ENCODE measurements at places on chromosomes 11 and 22.

GRCh38 chr22:49016909-49017481 lies 810.7 kb downstream of the BRD1 start:
- DNase-seq, result no peak

DNA sequence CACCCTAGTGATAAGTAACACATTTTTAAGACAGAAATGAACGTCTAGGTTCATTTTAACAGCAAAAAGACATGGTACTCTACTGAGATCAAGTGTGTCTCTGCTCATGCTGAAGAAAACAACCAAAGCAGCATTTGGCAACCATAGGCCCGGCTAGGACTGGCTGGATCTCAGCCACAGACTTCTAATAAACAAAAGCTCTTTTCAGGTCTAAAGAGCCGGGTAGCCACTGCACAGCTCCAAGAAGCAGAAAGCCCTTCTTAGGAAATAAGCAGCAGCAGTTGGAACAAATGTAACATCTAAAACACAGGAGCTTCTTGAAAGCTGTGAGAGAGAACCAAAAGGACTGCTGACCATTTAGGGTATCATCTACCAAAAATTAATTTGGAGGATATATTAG lies 37.6 kb downstream of the PITPNB start:
- no peak for DNase-seq

DNA sequence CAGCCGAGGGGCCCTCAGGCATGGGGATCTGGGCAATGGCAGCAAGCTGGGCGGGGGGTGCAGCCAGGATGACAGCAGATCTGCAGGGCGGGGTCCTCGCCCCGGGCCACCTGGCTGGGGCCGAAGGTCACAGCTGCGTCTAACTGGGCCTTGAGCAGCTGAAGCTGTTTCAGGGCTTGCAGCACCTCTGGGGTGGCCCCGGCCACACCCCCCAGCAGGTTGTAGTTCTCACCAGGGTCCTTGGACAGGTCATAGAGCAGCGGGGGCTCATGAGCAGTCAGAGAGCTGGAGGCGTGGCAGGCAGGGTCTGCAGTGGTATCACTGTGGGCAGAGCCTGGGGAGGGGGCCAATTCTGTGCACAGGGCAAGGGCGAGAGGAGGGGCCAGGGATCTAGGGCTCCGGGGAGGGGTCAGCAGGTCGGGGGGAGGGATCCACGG lies 2.8 kb downstream of the ARSA start:
- DNase-seq, result no peak

- no peak for DNase-seq
Observed at GRCh38 chr22:44776605-44777363, 24.4 kb downstream of the ARHGAP8 start.

DNA sequence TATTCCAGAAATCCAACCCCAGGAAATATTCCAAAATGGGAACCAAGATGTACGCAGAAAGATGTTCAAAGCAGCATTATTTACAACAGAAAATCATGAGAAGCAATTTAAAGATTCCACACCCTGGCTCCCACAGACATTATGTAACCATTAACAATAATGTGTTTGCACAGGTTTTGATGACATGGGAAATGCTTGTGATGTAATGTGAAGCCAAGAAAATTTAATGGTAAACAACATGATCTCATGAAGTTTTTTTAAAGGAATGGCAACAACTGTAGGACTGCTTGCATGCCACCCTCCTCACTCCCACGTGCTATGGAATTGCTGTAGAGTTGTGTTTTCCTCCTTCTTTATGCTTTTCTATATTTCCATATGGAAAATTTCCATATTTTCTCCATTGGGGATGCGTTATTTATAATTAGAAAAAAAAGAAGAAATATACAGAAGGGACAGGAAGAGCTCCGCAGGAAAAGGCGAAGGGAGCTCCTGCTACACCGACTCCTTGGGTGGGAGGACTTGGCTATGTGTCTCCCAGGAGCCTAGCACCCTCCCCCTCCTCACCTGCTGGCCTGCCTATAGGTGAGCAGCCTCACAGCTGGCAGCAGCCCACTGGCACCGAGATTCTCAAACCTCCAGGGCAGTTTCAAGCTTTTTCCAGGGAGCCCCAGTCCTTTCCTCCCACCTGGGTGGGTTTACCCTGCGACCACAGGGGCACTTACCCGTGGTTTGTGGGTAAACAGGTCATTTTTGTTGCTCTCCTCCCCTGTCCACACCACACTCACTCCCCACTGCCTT lies 20.9 kb downstream of the LRFN4 start:
- DNase-seq, result no peak

GRCh38 chr11:24453129-24453718 lies 43.6 kb upstream of the LUZP2 start:
- no peak for DNase-seq

DNA sequence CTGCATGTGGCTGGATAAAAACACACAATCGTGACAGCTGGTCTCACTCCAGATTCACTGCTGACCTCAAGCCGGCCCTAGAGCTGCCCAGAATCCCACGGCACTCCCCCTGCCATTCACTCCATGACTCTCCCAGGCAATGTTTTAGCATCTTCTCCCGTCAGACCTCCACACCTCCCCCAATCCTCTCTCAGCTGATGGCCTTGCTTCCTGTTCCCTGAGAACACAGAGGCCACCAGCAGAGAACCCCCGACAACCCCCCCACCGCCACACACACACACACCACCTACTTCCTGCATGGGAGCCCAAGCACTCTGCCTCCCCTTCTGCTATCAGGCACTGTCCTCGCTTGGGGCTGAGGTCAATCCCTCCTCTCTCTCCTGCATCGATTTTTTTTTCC lies 9.3 kb downstream of the TNKS1BP1 start:
- no peak for DNase-seq

DNA sequence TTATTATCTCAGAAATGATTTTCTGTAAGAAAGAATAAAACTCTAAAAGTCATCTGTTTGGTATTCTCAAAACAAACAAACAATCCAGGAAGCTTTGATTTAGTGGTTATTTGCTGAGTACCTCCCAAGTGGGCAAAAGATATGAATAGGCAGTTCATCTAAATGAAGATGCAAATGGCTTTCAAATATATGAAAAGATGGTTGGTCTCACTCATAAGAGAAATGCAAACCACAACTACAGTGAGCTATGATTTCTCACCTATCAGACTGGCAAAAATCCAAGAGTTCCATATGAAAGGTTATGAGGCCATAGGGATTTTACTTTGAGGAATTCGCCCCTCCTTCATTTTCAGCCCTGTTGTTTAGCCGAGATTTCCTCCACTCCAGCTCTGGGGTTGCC lies 11.3 kb upstream of the P2RY2 start:
- no peak for DNase-seq

DNA sequence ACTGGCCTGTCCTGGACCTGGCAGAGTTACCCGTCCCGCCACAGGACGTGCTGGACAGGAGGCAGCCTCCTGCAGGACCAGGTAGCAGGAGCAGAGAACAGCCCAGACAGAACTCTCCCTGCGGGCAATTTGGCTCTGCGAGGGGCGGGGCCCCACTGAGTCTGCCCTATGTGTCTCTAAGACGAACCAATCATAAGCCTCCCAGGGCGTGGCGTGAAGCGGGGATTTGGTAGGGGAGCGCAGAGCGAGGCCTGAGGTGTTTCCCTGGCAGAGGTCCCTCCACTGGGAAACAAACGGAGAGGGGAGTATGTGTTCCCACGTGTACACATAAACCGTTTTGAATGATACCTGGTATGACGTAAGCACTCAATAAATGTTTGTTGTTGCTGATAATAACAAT lies 7.4 kb downstream of the CD82 start:
- no peak for DNase-seq

- DNase-seq, result no peak
Observed at GRCh38 chr11:127624306-127624856, 623.8 kb upstream of the KIRREL3 start.

DNA sequence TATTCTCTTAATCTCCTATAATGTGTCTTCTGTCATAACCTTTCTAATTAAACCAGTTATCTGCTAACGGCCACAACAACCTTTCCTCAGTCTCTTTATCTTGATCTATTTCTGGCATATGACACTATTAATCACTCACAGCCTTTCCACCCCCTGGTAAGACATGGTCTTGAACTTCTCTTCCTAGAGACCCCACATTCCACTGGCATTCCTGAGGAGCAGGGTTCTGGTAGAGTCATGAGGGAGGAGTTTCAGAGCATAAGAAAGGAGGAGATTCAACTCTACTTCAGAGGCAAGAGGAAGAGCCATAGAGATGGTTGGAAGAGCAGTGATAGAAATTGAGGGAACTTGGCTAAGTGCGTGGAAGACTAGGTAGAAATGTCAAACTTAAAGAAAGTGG lies 325.6 kb downstream of the BLID start:
- DNase-seq, result no peak

DNA sequence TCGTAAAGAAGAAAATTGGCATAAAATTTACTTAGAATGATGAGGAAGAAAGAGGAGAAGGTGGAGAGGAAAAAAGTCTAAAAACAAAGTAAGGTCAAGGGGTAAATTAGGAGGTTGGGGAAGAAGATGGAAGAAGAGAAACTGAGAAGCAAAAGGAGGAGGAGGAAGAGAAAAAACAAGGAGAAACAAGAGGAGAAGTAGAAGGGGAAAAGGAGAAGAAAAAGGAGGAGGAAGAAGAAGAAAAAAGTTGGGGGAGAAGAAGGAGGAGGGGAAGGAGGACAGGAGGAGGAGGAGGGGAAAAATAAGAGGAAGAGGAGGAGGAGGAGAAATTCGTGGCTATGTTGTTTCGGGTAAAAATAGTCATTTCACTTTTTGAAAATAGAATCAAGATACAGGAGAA lies 42.4 kb downstream of the IL10RA start:
- no peak for DNase-seq

GRCh38 chr11:34492806-34493414 lies 20.7 kb downstream of the ELF5 start:
- DNase-seq, result peak; percentile 13

- DNase-seq, result no peak
Observed at GRCh38 chr11:11149671-11150459, 203.2 kb downstream of the CSNK2A3 start.

DNA sequence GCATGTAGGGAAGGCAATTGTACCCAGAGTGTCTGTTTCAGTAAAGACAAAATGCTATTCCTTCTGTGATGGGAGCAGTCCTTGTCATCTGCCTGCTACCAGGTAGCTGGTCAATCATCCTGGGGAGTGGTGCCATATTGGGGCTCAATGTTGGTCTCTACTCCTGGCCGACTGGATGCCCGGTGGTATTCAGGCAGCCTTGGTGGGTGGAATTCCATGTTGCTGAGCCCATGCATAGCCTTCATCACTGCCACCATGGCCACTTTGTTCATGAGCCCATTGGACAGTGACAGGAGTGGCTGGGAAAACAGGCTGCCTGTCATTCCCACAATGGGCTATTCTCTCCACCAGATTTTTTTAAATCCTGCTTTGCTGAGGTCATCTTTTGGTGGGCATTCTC lies 121.0 kb downstream of the WNT7B start:
- no peak for DNase-seq

GRCh38 chr22:19085233-19085718 lies 36.9 kb downstream of the DGCR2 start:
- DNase-seq, result no peak

DNA sequence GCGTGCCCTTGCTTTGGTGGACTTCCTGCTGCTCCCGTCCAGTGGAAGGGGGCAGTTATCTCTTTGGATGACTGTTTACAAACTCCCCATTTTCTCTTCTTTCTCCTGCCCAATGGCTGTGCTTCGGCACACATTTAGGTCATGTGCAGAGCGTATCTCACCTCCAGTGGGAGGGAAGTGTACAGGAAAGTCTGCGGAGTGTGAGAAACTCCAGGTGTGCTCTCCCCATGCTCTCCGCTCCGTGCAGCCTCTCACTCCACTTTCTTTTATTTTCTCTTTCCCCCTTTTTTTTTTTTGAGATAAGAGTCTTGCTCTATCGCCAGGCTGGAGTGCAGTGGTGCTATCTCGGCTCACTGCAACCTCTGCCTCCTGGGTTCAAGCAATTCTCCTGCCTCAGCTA lies 11.9 kb upstream of the TEF start:
- DNase-seq, result no peak

- DNase-seq, result no peak
Observed at GRCh38 chr11:101321222-101321621, 191.6 kb upstream of the PGR start.

GRCh38 chr22:17477391-17477833 lies 85.9 kb upstream of the SLC25A18 start:
- no peak for DNase-seq

DNA sequence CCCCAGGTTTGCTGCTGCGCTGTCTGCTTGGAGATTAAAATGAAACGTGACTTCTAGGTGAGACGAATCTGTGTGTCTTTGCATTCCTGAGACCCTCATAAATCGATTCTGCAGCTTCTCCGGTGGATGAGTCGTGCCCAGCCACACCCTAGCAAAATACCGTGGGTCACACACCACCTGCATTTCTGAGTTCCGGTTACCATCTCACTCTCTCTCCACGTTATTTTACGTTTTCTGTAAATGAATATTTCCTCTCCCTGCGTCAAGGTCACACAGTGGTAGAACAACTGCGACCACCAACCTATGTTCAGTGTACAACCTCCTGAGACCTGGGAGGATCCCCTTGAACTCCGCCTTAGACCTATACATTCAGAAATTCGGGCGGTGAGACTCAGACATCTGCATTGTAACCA lies 1.1 kb downstream of the YWHAH start:
- no peak for DNase-seq

DNA sequence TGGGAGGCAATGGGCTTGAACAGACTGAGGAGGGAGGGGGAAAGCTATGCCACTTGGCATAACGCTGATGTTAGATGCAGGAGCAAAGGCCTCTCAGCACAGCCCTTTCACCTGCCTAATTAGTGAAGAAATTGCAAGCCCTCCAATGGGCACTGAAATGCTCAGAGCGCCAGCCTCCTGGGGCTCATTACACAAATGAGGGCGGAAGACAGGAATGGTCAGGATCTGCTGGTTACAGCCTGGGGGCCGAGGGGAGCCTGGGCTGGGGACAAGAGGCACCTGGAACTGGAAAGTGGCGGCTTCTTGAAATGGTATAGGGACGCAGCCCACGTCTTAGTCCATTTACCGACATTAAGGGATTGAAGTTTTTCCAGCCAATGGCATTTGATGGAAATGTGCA lies 50.2 kb upstream of the PLET1 start:
- DNase-seq, result no peak

DNA sequence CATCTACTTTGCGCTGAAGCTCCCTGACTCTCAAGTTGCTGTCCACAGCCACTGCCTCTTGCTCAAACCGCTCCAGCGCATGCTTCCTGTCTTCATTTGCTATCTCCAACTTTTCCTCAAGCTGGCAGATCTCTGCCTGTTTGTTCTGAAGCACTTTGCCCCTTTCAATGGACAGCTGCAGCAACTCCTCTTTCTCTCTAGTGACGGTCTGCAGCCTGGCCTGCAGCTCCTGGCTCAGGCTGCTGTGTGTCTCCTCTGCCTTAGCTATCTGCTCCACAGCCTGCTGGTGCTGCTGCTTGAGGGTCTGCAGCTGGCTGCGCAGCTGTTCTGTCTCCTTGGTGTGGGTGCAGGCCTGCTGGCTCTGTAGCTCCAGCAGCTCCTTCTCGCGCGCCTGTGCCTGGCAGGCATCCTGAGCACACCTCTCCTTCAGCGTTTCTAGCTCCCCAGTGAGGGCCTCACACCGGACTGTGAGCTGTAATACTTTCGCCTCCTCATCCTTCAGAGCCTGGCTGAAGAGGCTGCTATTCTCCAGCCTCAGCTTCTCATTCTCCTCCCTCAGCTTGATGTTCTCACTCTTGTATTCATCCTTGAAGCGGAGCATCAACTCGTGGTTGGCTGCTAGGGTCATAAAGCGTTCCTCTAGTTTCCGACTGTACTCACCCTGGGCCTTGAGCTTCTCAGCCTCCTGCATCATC lies 723 bp downstream of the CCDC89 start:
- DNase-seq, result no peak

- DNase-seq, result no peak
Observed at GRCh38 chr11:116148056-116148455, 624.7 kb downstream of the BUD13 start.

GRCh38 chr11:118783724-118784495 lies 7.1 kb downstream of the DDX6 start:
- no peak for DNase-seq

Data from stimulated activated CD4-positive, alpha-beta T cell treated with anti-CD3 and anti-CD28 coated beads, Interleukin-15, amount 100 ng/mL, for 1 hour (primary cell).